ENCODE measurements at places on chromosomes 4 and X.

DNA sequence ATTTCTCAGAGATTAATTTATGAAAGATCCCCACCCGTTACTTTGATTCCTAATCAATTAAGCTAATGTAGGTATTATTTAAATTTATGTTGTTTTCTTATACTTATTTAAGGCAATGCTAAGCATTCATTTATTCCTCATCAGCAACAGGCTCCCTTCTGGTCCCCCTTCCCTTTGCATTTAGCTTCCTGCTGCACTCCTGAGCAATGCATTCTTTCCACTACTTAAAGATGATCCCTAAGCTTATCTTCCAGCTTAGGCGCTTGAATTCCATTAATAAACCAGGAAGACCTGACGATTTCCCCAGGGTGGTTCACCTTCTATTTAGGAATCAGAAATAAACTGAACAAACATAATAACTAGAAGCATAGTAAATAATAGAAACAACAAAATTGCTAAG lies 1003.1 kb downstream of the FSTL5 start:
- DNase-seq = no peak

DNA sequence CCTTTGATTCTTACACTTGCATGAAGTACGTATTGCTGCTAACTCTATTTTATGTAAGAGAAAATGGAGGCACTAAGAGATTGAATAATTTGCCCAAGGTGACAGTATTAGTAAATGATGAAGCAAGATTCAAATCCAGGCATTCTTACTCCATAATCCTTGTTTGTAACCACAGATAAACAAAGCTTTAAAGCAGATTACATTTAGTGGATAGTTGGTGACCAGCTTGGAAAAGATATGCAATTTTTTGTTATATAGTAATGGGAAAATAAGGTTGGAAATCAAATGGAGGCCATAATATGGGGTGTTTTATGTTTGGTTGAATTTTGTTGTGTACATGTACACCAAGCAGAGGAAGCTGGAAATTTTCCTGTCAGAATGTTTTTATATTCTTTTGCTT lies 30.8 kb downstream of the MND1 start:
- no peak for DNase-seq

DNA sequence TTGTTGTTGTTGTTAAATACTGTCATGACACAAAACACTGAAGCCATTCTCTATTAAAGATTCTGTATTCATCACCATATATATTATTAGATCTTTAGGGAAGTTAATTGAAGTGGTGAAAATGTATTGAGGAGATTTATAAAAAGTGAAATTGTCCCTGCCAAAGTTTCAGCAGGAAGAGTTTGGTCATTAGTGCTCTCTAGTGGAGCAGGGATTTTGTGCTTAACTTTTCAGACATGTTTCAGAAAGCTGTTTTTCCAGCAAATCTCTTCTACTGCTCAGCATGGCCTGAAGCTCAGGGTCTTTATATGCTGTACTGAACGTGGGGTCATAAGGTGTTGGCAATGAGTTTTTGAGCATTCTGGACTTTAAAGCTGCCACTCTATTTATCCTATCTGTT lies 36.7 kb upstream of the CXXC4 start:
- no peak for DNase-seq

DNA sequence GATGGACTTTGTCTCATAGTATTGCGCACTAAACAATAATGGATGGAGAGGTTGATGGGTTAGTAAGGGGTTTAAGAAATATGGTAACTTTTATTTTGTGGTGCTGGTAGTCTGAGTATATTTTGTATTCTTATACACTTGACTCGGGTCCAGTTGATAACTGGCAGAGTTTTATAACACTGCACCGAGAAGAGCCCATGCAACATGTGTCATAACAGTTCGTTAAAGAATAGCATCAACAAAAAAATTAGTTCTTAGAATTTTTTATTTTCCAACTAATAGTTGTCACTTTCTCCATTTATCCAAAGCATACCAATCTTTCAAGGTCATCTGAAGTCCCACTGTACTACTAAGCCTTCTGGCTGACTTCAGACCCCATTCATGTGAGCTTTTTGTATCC lies 175.1 kb downstream of the SOWAHB start:
- DNase-seq = no peak

- no peak for DNase-seq
Measured at GRCh38 chr4:165906272-165906671, 33.2 kb downstream of the TLL1 start.

- no peak for DNase-seq
Measured at GRCh38 chr4:177225605-177226004, 84.1 kb upstream of the NEIL3 start.

Measured in inflammatory macrophage treated with lipopolysaccharide for 4 hours (primary cell).